Epithelial cell of prostate (primary cell): ENCODE measurements at places on chromosomes 2 and 18.

GRCh38 chr2:124211461-124211860 lies 186.4 kb downstream of the CNTNAP5 start:
- DNase-seq = no peak

- DNase-seq = no peak
Observed at GRCh38 chr2:70698847-70699246, 69.2 kb downstream of the ADD2 start.

DNA sequence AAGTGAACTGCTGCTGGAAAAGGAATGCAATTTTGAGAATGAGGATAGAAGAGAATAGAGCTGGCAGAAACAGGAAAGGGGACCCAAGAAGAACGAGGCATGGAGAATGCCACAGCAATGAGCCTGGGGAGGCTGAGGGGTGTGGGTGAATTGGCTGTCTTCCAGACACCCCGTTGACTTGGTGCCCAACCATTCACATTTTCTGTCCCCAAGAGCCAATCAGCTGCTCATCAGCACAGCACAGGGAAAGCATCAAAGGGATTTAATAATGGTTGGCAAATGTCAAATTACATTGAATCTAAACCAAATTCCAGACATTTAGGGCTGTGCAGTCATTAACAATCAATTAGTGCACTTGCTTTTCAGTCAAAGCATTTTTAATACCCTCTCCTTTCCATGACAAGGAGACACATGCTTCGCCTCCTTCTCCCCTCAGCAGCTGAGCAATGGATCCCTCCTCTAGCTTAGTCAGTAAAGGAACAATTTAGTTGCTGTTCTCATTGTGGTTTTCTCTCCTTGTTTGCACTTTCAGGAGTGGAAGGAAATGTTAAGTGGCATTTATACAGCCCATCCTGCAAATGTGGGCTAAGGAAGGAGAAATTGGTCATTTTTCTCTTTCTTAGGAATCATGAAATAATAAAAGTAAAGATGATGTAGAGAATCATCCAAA lies 98.8 kb downstream of the KLF7 start:
- DNase-seq = no peak

- DNase-seq = no peak
Observed at GRCh38 chr2:3604991-3605961, 10.4 kb downstream of the COLEC11 start.

GRCh38 chr2:9707008-9707407 lies 76.2 kb upstream of the YWHAQ start:
- no peak for DNase-seq
